ENCODE measurements at places on chromosomes 3 and 15. TPM values are rescaled to one million over a fixed set of nuclear protein-coding genes. Genes with fewer than 3 reads are reported as not detected.

The AMT gene
- total RNA-seq: 7.0 TPM

The KBTBD12 gene
- total RNA-seq: under 0.01 TPM

DNA sequence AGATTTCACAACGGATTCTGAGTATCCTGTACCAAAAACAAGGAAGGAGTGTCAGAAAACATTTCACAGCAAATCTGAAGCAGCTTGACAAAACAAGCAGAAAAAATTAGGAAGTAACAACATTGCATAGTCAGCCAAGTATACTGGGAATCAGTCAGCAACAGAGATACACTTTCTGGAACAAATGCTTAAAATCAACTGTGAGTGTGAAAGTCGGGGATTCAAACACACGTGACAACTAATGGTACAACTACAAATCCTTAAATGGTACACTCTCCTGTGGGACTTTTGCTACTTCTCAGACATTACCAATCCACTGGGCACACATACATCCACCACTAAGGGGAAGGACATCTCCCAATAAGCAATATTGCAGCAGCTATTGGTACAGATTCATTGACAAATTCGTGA is 296.6 kb upstream of the MME start:
- peaks cover 14% of the 10 kb centered on the region for H3K4me1 ChIP-seq
- H3K27me3 ChIP-seq: no peaks in the 10 kb centered on the region
- H3K27ac ChIP-seq: no peak overlapping the region
- H3K4me3 ChIP-seq: no peak overlapping the region
- no peak for DNase-seq

DNA sequence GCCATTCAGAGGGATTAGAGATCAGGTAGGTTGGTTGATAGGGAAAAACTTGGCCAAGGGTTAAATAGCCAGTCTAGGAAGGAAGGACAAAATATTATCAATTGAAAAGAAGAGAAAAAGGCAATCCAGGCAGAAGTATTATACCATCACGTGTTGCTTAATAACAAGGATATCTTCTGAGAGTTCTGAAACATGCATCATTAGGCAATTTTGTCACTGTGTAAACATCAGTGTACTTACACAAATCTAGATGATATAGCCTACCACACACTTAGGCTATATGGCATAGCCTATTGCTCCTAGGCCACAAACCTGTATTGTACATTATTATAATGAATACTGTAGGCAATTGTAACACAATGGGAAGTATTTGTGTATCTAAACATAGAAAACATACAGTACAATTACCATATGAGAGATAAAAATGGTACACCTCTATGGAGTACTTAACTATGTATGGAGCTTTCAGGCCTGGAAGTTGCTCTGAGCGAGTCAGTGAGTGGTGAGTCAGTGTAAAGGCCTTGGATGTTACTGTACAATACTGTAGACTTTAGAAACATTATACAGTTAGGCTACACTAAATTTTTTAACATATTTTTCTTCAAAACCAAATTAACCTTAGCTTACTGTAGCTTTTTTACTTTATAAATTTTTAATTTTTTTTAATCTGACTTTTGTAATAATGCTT is 2.7 kb downstream of the TEX55 start:
- no peak overlapping the region for H3K27ac ChIP-seq
- DNase-seq: no peak
- no peaks in the 10 kb centered on the region for H3K27me3 ChIP-seq
- no peaks in the 10 kb centered on the region for H3K36me3 ChIP-seq
- H3K4me3 ChIP-seq: no peak overlapping the region

- no peaks in the 10 kb centered on the region for H3K27me3 ChIP-seq
- H3K4me3 ChIP-seq: no peak overlapping the region
- H3K4me1 ChIP-seq: no peaks in the 10 kb centered on the region
- DNase-seq: no peak
- H3K36me3 ChIP-seq: peaks cover 7% of the 10 kb centered on the region
Measured at GRCh38 chr15:101161656-101162055, 90.2 kb downstream of the CHSY1 start.
